Activated CD4-positive, alpha-beta T cell treated with anti-CD3 and anti-CD28 coated beads for 48 hours (primary cell): ENCODE measurements at places on chromosomes 7 and 10.

DNA sequence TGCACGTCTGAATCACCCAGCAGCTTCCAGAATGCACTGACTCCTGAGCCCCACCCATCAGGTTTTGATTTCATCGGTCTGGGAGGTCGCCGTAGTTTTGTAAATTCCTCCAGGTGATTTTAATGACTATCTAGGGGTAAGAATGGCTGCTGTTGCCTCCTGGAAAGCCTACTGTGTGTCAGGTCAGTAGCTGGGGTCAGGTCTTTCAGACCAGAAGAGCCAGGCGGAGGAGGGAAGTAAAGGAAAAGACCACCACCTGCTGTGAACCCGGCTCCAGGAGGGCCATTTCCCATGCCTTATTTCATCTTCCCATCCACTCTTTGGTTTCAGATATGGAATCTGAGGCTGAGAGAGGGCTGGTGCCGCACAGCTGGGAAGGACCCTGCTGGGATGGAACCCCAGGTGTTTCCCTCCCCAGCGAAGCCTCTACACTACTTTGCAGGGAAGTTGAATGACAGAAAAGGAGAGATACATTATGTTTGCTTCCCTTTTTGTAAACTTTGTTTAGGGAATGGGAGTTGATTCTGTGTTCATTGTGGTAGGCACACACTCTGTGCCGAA, 19.8 kb downstream of the ADAMTS14 start:
- no peak for DNase-seq

GRCh38 chr10:99339077-99339476, 9.9 kb downstream of the CNNM1 start:
- DNase-seq: no peak

DNA sequence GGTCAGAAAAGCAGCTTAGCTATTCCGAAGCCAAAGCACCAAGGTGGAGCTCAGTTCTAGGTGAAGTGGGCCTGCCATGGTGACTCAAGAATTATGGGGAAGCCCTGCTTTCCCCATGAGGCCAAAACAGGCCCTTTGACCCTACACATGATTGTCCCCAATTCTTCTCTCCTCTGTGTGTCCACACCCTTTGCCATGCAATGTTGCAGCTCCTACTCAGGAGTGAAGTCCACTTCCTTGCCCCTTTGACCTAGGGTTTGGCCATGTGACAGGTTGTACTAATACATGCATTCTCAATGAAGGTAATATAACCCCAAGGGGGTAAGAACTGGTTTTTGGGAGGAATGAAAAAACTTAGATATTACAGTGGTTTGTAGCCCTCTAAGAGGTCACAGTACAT, 67.6 kb upstream of the MKRN1 start:
- no peak for DNase-seq

DNA sequence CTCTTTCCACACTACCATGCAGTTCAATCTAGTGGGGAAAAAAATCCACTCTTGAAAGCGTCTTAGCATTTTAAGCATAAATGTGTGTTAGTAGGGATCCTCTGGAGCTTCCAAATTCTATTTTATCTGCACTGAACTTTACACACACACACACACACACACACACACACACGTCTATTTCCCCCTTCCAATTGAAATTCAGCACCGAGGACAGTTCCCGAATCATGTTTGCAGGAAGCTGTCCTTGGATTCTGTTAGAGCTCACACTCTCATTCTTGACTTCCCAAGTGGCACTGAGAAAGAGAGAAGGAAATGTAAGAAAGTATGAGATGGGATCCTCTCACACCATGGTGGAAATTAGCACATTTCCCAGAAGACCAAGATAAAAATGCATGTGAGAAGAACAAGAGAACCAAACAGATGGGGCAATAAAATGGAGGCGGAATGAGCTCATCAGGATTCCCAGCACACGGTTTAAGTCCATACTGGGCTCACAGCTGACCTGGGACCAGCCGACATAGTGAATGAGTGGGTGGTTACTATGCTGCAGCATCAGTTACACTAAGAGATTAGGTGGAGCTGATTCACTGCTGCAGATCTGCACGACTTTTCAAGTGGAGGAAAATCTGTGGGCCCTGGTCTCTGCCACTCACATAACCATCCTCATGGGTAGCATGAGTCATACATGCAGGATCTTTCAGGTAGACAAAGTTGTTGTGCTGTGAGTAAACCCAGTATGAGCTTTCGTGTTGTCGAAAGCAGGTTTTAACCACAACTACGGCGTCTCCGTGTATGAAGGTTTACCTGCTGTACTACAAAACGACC, 3.3 kb upstream of the NPTX2 start:
- DNase-seq: no peak

GRCh38 chr7:32586291-32587221, 91.3 kb downstream of the AVL9 start:
- no peak for DNase-seq
